Stimulated activated CD4-positive, alpha-beta T cell treated with anti-CD3 and anti-CD28 coated beads, Interleukin-15, amount 100 ng/mL, for 1 hour (primary cell): ENCODE measurements at places on chromosomes 5 and 9.

DNA sequence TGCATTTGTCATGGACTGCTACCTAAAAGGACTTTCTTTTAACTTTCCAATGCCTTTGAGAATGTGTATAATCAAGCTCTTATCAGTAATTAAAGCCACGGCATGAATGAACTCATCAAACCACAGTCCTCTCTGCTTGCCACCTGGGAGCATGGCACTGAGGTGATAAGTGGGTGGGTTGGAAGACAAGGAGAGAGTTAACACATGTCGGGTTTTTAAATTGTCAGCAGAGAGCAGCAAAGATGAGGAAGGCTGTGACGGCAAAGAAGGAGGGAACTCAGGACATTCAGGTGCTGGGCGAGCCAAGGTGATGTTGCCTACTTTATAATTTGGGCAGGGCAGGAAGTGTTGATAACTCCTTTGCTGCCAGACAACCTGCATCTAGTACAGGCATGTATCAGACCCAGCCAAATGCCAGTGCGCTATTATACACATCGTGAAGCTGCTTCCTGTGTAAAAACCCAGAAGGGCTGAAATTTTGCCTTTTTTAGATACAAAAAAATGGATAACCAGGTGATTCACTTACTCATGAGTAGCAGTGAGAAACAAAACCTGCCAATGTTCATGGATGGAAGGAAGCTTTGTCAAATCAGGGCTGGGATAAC lies 269.1 kb downstream of the KIF4B start:
- DNase-seq: no peak

DNA sequence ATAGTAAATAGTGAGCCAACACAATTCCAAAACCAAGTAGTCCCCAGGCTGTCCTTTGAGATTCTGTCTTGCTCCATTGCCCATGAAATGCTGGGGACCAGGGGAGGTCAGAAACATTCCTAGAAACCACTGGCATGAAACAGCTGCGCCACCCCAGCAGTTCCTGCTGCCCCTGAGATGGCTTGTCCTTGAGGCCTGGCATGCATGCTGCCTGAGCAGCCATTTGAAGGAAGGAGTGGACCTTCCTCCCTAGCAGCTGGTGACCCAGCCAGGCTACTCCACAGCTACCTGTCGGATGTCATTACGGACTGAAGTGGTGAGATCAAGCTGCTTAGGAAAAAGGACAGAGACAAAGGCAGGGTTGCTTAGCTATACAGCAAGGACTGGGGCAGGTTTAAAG lies 260.6 kb downstream of the DENND1A start:
- no peak for DNase-seq

DNA sequence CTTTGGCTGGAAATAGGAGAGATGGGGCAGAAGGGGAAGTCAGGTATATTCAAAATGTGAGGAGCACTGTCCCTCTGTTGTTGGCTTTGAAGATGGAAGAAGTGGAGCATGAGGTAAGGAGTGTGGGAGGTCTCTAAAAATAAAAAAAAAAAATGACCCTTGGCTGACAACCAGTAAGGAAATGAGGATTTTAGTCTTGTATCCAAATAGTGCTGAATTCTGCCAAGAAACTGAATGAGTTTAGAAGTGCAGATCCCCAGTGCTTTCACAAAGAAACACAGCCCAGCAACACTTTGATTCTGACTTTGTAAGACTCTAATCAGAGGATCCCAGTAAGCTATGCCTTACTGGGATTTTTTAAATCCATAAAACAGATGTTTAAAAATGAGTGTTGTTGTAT lies 367.9 kb downstream of the CYLC2 start:
- no peak for DNase-seq

- DNase-seq: no peak
Observed at GRCh38 chr5:111296570-111296969, 72.4 kb downstream of the CAMK4 start.

- no peak for DNase-seq
Observed at GRCh38 chr9:116716438-116716837, 29.3 kb downstream of the TRIM32 start.

GRCh38 chr5:59562756-59563389 lies 330.7 kb downstream of the PDE4D start:
- DNase-seq: no peak

DNA sequence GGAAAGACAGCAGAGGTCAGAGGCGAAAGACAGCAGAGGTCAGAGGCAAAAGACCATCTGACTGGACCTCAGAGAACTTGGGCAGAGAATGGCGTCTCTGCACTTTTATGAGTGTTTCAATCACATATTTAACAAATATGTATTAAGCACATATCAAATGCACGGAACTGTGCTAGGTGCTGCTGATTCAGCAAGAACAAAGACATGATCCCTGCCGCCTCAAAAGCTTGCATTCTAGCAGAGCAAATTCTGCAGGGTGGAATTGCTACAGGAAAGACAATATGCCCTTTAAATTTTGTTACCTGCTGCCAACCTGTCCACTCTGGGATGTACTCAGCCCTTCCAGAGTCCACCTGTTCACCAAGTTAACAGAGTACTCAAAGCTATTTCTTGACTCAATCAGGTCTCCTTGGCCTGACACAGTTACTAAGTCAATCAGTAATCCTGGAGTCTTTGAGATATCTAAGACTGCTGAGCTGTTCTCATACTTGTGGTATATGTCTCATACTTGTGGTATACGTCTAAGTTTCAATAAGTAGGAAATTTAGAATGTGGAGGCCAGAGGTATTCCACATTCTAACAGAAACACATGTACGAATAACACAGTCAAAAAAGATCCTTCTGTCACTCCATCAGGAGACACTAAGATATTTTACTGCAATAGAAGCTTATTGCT lies 131.8 kb downstream of the GNAQ start:
- no peak for DNase-seq

DNA sequence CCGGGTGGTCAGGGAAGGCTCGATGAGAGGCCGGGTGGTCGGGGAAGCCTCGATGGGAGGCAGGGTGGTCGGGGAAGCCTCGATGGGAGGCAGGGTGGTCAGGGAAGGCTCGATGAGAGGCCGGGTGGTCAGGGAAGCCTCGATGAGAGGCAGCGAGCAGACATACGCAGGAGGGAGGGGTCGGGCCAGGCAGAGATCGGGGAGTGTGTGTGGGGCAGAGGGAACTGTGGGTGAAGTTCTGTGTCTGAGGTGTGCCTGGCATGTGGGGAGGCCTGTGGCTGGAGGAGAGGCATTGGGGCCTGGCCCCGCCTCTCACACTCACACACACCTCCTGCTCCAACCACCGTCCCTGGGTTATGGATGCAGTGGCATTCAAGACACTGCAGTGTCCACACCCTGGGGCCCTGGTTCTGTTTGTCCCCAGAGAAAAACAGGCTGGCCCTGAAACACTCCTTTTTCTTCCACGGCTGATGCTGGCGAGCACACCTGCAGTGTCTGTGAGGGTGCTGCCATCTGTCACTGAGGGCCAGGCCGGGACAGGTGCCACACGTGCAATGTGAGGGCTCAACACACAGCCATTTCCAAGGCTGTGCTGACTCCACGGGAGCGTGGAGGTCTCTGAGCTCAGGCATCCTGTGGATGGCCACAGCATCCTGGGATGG lies 6.5 kb upstream of the PLEKHG4B start:
- DNase-seq: no peak

DNA sequence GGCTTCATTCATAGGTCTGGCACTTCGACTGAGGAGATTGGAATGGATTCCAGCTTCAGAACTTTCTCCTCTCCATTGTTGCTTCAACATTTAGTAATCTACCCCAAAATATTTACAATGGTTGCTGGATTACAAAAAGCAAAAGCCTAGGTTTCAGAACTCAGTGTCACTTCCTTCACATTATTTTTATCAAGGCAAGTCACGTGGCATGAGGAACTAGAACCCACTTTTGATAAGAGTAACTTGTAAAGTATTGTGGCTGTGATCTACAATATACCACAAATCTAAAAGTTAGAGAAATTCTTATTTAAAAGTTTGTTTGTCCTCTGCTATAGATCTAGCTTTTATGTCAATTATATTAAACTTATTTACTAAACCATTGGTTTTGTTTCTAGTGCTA lies 39.7 kb upstream of the ANKDD1B start:
- no peak for DNase-seq

- DNase-seq: no peak
Observed at GRCh38 chr5:10793785-10794184, 32.8 kb upstream of the DAP start.

DNA sequence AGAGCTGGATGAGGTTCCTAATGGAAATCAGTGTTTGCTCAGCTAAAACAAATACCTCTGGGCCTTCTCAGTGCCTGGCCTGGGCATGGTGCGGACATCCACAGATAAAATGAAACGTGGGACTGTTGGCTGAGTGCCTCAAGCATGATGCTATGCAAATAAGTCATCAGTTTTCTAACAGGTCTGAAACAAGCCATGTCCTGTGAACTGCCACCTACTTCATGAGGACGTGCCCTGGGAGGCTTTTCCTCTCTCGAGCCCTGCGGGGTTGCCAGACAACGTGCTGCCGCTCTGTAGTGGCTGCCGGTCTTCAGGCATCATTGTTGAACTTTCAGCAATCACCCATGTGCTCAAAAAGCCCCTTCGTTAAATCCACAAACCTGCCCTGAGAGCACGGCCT lies 240.4 kb upstream of the IRX2 start:
- DNase-seq: no peak

- no peak for DNase-seq
Observed at GRCh38 chr9:133981958-133982681, 10.0 kb downstream of the VAV2 start.

GRCh38 chr9:1233568-1233967 lies 183.4 kb downstream of the DMRT2 start:
- no peak for DNase-seq

DNA sequence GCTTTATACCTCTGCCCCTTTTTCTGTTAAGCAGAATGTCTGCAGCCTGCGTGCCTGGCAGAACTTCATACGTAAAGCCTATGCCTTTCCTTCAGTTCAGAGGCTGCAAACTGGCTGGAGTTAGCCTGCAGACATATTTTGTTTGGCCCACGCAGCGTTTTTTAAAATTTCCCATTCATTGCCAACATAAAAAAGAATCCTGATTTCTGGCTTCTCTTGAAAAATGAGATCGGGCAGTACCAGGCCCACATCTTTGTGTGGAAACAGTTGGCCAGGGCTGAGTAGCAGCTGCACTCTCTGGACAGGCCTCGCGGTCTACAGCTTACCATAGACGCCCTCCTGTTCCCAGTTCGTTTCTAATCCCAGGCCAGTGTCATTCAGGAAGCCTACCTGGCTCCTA lies 104.4 kb downstream of the SMARCA2 start:
- no peak for DNase-seq

DNA sequence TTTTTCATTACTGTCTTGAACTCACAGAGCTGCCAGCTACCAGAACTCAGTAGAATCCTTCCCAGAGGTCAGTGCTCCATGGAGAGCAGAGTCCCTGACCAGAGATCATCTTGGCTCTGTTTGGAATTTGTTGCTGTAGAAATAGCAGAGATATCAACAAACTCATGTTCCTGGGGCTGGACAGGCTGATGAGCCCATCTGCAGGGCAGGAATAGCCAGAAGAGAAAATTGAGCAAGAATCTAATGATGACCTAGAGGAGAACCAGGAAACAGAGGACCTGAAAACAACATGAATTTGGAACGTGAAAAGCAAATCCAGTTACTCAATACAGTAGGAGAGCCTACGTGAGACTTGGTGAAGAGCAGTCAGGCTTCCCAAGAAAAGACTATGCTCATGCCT lies 437.8 kb downstream of the PLK2 start:
- DNase-seq: no peak

- no peak for DNase-seq
Observed at GRCh38 chr5:138033907-138034306, 1.0 kb upstream of the FAM13B start.

- no peak for DNase-seq
Observed at GRCh38 chr9:106930477-106930876, 67.5 kb downstream of the ZNF462 start.

DNA sequence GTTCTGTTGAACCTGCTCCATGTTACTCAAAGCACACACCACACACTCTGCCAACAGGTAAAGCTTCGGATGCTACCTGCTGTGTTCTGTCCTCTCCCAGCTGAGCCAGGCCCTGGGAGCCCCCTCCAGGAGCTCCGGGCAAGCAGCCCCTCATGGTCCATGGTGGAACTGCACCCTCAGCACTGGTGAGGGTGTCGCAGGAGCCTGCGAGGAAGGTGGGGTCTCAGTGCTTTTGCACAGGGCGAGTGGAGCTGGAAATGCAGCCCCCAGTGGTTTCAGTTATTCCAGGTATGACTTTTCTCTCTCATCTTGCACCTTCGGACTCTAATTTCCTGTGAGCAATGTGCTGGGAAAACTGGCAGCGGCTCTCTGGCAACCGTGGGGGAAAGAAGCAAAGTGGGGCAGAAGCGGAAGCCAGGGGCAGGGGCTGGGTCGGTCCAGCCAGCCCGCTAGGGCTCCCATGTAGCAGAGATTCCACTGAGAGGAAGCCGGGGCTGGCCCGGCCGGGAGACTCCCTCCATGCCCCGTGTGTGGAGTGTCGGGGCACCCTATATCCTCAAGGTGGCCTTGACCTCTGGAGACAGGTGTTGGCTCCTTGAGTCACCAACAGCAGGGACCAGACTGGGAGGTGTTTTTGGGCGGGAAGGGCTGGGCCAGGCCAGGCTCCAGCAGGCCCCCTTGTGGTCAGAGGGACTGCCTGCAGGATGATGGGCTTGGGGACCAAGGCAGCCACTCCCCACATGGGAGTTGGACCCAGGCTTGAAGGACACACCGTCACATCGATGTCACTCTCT lies 75.6 kb upstream of the PRSS3 start:
- DNase-seq: no peak

- no peak for DNase-seq
Observed at GRCh38 chr5:42611437-42611836, 145.2 kb upstream of the CCDC152 start.

DNA sequence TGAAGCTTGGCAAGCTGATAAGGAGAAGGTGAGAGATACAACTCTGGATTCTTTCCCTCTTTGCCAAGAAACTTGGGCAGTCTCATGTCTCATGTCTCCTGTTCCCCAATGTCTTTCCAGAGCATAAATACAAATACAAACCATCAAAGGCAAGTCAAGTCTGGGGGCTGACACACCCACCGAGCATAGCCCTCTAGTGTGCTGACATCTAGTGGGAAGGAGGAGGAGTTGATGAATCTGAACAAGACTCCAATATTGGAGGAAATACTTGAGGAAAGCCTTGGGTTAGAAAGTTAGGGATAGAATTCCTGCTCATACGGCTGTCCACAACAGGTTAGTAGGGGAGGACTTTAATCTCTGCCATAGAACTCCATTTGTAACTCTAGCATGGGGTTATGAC lies 8.6 kb downstream of the MLANA start:
- DNase-seq: no peak

DNA sequence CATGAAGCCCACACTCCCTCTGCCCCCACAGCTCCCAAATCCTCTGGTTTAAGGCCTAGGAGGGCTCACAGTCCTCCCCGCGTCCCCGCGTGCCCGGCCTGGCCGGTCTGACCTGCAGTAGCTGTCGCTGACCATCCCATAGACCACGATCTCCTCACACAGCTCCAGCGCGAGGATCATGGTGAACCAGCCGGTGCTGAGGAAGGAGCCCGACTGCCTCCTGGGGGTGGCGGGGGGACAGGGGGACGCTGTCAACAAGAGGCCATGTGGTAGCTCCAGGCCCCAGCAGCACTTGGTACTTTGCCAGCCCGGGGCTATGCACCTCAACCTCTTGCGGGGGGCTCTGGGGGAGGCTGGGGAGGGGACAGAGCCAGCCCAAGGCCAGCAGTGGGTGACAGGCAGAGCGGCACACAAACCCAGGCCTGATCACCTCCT lies 7.0 kb downstream of the ST6GALNAC4 start:
- DNase-seq: no peak
